ENCODE measurements at places on chromosomes 7 and 10. TPM values are rescaled to one million over a fixed set of nuclear protein-coding genes. Genes with fewer than 3 reads are reported as not detected.
A peak's percentile ranks its signal among the peaks of the same experiment; 100 is the strongest.

GRCh38 chr7:131508754-131509486 is 47.5 kb downstream of the PODXL start:
- no peaks in the 10 kb centered on the region for H3K36me3 ChIP-seq
- H3K4me1 ChIP-seq = peaks cover 41% of the 10 kb centered on the region
- H3K27ac ChIP-seq = no peak overlapping the region
- no peak overlapping the region for H3K4me3 ChIP-seq
- no peak for DNase-seq

DNA sequence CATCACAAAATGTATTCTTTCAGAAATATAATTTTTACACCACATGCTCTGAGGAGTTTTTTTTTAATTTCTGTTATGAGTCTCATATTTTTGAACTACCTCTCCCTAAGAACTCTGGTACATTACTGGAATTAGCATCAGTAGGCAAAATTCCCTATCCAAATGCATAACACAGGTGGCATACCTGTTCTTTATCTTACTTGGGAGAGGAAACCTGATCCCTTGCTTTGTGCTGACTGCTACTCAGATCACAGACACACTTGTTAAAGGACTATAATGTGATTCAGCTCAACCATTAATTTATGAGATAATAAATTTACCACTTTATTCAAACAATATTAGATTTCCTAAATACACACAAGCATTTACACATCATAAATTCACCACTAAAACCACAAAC is 617.2 kb downstream of the GRM8 start:
- H3K4me3 ChIP-seq = no peak overlapping the region
- H3K4me1 ChIP-seq = no peaks in the 10 kb centered on the region

GRCh38 chr10:112307358-112308124 is 24.3 kb downstream of the TECTB start:
- no peak overlapping the region for H3K4me3 ChIP-seq
- H3K36me3 ChIP-seq = no peaks in the 10 kb centered on the region
- H3K27me3 ChIP-seq = peaks cover 22% of the 10 kb centered on the region
- peaks cover 8% of the 10 kb centered on the region for H3K4me1 ChIP-seq

DNA sequence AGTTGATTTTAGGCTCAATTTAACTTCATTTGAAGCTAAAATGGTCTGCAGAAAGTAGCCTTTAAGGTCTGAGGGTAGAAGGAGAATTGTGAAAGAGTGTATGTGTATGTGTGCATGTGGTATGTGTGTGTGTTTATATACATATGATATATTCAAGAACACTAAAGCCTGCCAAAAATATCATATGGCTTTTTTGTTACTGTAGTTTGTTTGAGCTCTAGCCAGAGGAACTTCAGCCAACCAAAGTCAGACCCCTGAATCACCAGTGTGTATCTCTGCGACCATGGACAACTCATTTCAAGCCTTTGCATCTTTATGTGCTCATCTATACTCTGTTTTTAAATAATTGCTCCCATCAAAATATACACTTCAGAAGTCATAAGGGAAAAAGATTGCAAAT is 58.4 kb upstream of the HDAC9 start:
- no peaks in the 10 kb centered on the region for H3K27me3 ChIP-seq
- no peaks in the 10 kb centered on the region for H3K36me3 ChIP-seq
- DNase-seq = no peak
- H3K4me3 ChIP-seq = no peak overlapping the region
- H3K27ac ChIP-seq = no peak overlapping the region

DNA sequence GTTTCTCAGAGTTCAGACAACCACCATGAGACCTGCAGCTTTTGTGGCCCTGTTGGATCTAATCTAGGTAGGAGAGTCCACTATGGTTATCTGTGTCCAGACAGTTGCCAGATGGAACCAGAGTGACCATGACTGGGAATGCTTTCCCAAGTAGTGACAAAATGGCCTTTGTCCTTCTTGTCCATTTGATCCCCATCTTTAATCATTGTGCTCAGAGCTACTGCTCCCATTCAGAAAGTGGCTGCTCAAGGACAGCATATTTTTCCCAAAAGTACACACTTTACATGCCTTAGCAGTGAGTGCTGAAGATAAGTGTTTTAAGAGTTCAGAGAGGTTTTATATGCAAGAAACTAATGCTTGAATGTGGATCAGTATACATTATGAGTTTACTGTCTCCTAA is 5.4 kb upstream of the ACSM6 start:
- no peak overlapping the region for H3K4me3 ChIP-seq
- H3K27ac ChIP-seq = no peak overlapping the region
- H3K36me3 ChIP-seq = no peaks in the 10 kb centered on the region
- H3K27me3 ChIP-seq = peaks cover 20% of the 10 kb centered on the region
- no peak for DNase-seq

DNA sequence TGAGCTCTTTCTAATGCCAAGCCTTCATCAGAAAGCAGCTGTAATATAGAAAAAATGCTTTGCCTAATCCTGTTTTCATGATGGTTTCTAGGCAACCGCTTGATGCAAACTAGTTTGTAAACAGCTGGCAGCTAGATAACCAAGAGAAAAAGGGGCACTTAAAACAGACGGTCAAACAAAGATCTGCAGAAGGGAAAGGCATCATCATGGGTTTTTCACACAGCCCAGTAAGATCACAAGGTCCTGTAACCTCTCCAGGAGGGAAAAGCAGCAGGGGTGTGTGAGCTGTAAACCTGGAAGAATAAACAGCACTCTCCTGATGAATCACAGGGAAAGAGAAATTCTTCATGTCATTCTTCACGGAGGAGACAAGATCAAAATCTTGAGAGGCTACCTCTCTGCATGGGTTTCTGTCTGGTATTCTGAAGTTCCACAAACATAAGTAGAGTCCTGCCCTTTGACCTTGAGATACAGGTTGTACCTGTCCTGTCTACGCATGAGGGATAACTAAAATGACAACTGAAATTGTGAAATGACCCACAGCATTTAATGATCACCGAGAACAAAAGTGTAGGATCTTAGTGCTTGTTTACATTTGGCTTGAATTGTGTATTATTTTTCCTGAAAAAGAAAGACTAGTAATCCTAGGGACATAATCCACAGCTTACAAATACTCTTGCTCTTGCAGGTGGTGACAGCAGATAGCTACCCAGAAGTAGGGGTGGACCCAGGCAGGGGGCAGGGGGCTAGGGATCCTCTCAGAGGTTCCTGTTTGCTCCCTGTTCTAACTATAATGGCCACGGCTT is 48.0 kb downstream of the CREB3L2 start:
- H3K36me3 ChIP-seq = peaks cover 6% of the 10 kb centered on the region
- no peak for DNase-seq
- H3K27ac ChIP-seq = no peak overlapping the region
- H3K27me3 ChIP-seq = no peaks in the 10 kb centered on the region
- peaks cover 28% of the 10 kb centered on the region for H3K4me1 ChIP-seq

GRCh38 chr7:36119005-36119706 is 33.9 kb upstream of the EEPD1 start:
- DNase-seq = no peak
- H3K4me3 ChIP-seq = no peak overlapping the region
- H3K4me1 ChIP-seq = peaks cover 33% of the 10 kb centered on the region
- peaks cover 25% of the 10 kb centered on the region for H3K27me3 ChIP-seq
- no peaks in the 10 kb centered on the region for H3K36me3 ChIP-seq

- no peaks in the 10 kb centered on the region for H3K27me3 ChIP-seq
- no peak for DNase-seq
- H3K36me3 ChIP-seq = no peaks in the 10 kb centered on the region
- no peak overlapping the region for H3K27ac ChIP-seq
Observed at GRCh38 chr10:130721971-130722370, 585.8 kb downstream of the GLRX3 start.

DENND2A gene
- not detected for total RNA-seq

- no peaks in the 10 kb centered on the region for H3K27me3 ChIP-seq
- H3K4me1 ChIP-seq = no peaks in the 10 kb centered on the region
- H3K4me3 ChIP-seq = peak overlapping the region; percentile 37
- no peak overlapping the region for H3K27ac ChIP-seq
Observed at GRCh38 chr7:70763961-70764691, 367.8 kb upstream of the GALNT17 start.

- no peaks in the 10 kb centered on the region for H3K27me3 ChIP-seq
- no peaks in the 10 kb centered on the region for H3K4me1 ChIP-seq
- H3K36me3 ChIP-seq = no peaks in the 10 kb centered on the region
- H3K4me3 ChIP-seq = no peak overlapping the region
Observed at GRCh38 chr7:126228356-126229061, 1024.2 kb downstream of the GRM8 start.

DNA sequence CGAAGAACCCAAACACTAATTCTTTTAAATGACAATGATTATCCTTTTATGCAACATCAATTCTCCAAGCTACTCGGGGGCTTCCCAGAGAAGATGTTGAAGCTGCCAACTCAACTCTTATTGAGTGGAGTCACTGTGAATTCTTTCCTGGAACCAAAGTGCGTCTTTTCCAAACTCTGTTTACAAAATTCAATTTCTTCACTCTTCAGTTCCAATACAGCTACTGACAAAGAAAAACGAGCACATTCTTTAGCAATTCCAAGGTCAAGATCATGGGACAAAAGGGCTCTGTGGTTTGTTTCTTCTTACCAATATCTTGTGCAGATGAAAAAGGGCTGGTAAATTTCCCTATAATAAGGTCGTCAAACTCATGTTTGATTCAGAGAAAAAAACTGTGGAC is 74.2 kb downstream of the FAS start:
- no peak overlapping the region for H3K4me3 ChIP-seq
- H3K4me1 ChIP-seq = no peaks in the 10 kb centered on the region
- no peak overlapping the region for H3K27ac ChIP-seq
- H3K27me3 ChIP-seq = peaks cover 44% of the 10 kb centered on the region
- no peaks in the 10 kb centered on the region for H3K36me3 ChIP-seq

SPDYE9 gene
- total RNA-seq = not detected

DNA sequence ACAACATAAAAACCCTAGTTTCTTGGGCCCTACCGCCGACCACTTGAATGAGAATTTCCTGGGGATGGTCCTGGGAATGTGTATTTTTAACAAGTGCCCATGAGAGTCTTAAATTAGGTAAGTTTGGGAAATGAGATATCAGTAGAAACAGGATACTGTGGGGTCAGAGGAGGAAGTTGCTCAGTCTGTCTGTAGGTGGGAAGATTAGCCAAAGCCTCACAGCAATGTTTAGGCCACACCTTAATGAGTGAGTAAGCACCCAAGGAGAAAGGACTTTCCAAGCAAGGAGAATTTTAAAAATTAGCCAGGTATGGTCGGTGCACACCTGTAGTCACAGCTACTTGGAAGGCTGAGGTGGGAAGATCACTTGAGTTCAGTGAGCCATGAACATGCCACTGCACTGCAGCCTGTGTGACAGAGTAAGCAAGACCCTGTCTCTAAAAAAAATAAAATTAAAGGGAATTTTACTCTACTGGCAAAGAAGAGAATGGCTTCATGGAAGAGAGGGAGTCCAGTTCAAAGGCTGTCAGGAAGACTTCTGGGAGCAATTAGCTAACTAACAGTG is 31.9 kb downstream of the PAPSS2 start:
- peaks cover 16% of the 10 kb centered on the region for H3K27me3 ChIP-seq
- no peak overlapping the region for H3K27ac ChIP-seq
- no peaks in the 10 kb centered on the region for H3K36me3 ChIP-seq
- no peaks in the 10 kb centered on the region for H3K4me1 ChIP-seq
- no peak overlapping the region for H3K4me3 ChIP-seq

ABCB1 gene
- total RNA-seq = 3.3 TPM

- H3K36me3 ChIP-seq = peaks cover 14% of the 10 kb centered on the region
- H3K4me3 ChIP-seq = no peak overlapping the region
- H3K27ac ChIP-seq = no peak overlapping the region
- H3K27me3 ChIP-seq = no peaks in the 10 kb centered on the region
- DNase-seq = no peak
- peaks cover 22% of the 10 kb centered on the region for H3K4me1 ChIP-seq
Observed at GRCh38 chr10:122983898-122984297, 3.7 kb downstream of the PSTK start.

CYP3A4 gene
- total RNA-seq = not detected

PROSER2 gene
- total RNA-seq = 0.39 TPM

DNA sequence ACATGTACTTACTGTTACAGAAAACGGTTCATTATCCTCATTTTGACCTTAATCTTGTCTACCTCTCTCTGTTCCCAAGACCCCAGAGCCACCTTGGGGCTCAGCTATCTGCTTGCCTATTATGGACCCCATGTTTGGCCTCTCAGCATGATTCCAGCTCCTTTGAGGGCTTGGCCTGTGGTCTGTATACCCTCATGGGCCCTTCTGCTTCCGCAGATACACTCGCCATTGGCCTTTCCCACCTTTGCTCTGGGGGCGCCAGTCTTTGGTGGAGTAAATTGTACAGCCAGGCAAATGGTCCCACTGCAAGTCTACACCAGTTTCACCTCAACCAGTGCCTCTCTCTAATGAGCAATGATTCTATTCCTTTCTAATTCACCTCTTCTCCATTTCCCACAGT is 109.2 kb upstream of the ZNF746 start:
- DNase-seq = no peak
- no peak overlapping the region for H3K4me3 ChIP-seq
- peaks cover 3% of the 10 kb centered on the region for H3K27me3 ChIP-seq
- H3K27ac ChIP-seq = no peak overlapping the region
- H3K36me3 ChIP-seq = peaks cover 63% of the 10 kb centered on the region
- peaks cover 4% of the 10 kb centered on the region for H3K4me1 ChIP-seq

DNA sequence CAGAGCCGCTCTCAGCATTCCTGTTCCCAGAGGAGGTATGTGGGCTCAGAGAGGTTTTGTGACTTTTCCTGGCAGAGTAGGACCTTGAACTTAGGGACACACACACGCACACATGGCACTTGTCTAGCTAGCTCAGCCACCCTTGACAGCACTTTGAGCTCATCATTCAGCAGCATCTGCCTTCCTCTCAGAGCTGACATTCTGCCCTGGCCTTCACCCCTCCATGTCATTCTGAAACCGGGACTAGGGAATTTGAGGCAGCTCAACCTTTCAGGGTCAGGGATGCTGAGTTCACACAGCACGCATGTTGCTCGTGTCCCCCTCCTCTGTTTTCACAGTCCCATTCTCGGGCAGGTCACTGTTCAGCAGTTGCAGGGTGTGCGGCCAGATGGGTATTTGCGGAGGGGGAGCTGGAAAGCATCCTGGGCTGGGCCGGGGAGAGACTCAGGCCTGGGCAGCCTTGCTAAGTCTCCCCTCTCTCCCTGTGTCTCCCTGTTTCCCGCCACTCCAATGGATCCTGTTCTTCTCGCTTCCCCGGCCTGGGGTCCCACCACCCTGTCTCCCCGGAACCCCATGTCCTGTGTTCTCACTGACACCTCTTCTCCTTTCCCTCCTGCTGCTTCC is 78.0 kb downstream of the COL13A1 start:
- H3K27ac ChIP-seq = no peak overlapping the region
- no peaks in the 10 kb centered on the region for H3K36me3 ChIP-seq
- DNase-seq = no peak
- H3K4me3 ChIP-seq = no peak overlapping the region
- H3K4me1 ChIP-seq = no peaks in the 10 kb centered on the region

DNA sequence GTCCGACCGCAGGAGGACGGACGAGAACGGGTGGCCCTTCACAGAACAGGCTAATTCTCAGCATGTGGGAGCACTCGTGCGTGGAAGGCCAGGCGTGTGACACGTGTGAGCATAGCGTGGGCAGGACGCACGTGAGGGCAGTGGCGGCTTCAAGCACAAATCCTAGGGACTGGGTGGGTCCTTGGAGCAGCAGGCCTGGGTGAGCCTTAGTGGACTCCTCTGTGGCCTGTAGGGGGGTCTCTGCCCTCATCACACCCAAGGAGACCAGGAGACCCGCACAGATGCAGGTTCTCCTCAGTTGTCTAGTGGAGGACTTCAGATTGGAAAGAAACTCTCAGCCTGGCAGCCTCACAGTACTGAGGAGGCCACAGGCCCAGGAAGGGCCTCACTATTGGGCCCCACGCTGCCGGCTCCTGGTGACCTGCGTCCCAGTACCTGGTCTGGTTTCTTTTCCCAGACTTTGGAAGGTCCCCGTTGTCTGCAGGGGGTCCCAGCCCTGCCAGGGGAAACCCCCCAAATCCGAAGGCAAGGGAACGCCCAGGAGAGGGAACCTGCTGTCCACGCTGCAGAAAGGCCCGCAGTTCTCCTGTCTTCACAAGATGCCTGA is 49.1 kb upstream of the FAM20C start:
- H3K4me3 ChIP-seq = no peak overlapping the region
- peaks cover 2% of the 10 kb centered on the region for H3K4me1 ChIP-seq
- H3K36me3 ChIP-seq = peaks cover 2% of the 10 kb centered on the region
- peaks cover 2% of the 10 kb centered on the region for H3K27me3 ChIP-seq
- no peak overlapping the region for H3K27ac ChIP-seq
